HTR-8/SVneo (cell line): ENCODE measurements at places on chromosomes 11 and 22.
A peak's percentile ranks its signal among the peaks of the same experiment; 100 is the strongest.

- DNase-seq = no peak
These were observed 125.8 kb downstream of the RASSF10 start for GRCh38 chr11:13134886-13135285.

GRCh38 chr11:131824771-131825170 lies 454.4 kb downstream of the NTM start:
- DNase-seq = no peak

- no peak for DNase-seq
These were observed 102.2 kb downstream of the NAT10 start for GRCh38 chr11:34207487-34208180.

DNA sequence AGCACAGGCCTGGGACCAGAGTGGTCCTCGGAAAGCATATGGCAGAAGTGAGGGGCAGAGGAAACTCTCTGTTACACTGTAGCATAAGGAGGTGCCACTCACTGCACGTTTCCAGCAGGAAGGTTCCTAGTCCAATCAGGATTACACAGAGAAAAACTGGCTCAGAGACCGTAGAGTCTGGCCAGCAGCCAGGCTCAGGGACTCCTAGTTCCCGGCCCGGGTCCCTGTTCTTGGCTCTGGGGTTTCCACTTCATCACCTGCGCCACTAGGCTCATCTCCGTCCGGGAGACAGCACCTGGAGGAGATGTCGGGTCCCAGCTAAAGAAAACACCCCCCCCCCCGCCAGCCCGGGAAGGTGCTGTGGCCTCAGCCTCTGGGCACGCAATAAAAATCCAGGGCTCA lies 1.1 kb downstream of the TTLL12 start:
- peak; percentile 27 for DNase-seq

DNA sequence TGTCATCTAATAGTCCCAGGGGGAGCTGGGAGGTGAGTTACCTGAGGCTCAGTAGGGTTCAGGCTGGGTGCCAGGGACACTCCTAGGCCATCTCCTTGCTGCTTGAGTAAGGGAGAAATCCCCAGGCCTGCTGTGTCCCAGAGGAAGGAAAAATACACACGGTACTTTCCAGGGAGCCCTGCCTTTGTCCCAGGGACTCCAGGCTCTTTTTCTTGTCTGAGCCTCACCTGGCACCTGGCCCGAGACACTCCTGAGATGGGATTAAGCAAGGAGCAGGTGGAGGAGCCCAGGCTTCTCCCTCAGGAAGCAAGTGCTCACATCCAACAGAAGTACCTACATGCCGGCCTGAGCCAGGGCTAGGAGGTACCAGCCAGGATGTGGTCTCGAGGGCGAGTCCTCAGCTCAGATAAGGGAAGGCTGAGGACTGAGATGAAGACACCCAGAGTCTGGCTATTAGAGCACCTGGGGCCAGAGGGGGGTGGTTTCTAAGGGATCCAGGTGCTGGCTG lies 899 bp upstream of the KLHDC7B start:
- DNase-seq = no peak

GRCh38 chr11:77705195-77705875 lies 67.7 kb upstream of the CLNS1A start:
- peak; percentile 57 for DNase-seq

DNA sequence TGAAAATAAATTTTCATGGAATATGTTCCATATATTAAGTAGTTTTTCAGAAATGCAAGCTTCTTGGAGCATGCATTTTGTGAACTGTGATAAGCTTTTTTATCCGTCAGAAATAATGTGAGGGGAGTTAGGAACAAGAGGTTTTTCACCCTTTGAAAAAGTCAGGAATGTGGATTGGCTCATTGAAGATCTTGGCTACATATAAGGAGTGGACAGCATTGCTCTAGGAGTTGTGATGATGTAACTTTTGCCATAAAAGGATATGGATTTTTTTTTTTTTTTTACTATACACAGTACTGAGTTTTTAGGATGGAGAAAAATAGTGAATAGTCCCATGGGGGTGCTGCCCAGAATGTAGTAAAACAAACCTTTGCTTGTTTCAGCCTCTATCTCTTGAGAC lies 180.2 kb downstream of the NAV2 start:
- DNase-seq = no peak

DNA sequence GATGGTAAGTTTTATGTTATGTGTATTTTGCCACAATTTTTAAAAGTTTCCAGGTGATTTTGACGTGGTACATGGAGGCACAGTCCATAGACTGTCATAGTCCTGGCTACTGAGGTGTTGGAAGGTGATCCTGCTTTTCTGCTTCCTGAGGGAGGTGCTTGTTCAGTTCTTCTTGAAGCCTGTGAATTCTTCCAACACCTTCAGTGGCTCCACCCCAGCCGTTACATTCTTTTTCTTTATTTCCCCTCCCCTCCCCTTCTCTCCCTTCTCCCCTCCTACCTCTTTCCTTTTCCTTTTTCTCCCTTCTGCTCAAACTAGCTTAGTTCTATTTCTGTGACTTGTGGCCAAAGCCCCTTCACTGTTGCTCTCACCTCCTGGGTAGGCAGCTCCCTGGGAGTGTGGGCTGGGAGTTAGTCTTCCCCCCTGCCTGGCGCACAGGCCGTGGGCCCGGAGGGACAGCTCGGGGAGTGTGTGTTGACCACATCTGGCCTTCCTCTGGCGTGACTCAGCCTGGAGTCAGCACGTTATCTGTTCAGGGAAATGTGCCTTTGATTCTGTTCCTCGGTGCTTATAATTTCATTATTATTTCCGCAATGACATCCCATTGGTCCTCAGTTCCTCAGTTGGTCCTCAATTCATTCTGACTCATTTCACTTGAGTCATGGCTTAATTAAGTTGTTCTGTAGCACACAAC lies 566.2 kb downstream of the TBC1D22A start:
- peak; percentile 10 for DNase-seq

DNA sequence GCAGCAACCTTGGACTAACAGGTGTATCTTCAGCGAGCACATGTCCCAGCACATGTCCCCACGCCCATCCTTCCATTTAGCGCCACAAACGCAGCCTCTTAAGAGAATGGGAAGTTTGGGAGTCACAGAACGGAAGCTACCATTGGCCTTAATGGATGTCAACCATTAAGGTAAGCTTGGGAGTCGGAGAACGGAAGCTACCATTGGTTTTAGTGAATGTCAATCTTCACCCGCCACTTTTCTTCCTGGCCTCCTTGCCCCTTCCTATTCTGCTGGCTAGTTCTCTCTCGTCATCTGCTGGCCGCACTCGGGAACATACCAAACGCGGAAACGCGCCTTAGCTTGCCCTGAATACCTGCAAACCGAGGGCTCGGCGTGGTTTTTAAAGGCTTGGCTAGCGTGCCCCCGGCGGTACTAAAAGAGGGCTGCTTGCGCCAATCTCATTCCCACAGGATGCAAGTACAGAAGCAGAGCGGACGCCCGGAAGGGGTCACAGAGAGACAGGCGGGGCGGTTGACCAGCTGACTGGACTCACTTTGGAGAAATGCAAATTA lies 24.3 kb downstream of the GLYATL1 start:
- DNase-seq = no peak

DNA sequence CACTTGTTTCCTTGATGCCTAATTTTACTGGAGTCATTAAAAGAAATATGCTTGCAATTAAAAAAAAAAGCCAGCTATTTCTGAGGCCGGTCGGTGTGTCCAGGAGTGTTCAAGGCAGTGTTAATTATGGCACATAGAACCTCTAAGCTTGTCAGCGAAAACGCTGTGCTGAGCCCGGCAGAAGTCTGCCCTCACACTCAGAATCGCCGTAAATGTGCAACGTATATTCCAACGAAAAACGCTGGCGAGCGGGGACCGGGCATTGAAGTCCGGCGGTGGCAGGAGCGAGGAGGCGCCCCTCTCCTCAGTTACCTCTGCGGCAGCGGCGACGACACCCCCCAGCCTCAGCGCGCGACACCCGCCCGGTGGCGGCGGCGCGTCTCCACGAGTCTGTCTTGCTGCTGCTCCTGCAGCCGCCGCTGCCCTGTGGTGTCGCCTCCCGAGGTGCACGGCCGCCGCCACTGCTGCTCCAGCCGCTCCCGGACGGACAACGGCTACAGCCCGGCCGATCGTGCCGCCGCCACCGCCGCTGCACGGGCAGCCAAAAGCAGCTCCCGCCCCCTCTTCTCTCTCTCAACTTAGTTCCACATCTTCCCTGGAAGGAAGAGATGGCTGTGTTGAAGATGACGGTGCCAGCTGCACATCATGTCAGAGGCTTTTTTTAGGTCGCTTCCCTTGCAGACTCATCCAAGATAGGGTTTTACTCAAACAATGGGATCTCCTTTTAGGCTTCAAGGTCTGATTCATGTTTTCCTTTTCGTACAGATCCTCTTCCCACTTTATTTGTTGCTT lies 56.0 kb downstream of the JAM3 start:
- DNase-seq = no peak

GRCh38 chr22:24435861-24436371 lies 8.5 kb downstream of the ADORA2A start:
- no peak for DNase-seq

- DNase-seq = no peak
These were observed 46.7 kb upstream of the BID start for GRCh38 chr22:17820879-17821439.

GRCh38 chr11:94750319-94751217 lies 17.6 kb upstream of the AMOTL1 start:
- no peak for DNase-seq

DNA sequence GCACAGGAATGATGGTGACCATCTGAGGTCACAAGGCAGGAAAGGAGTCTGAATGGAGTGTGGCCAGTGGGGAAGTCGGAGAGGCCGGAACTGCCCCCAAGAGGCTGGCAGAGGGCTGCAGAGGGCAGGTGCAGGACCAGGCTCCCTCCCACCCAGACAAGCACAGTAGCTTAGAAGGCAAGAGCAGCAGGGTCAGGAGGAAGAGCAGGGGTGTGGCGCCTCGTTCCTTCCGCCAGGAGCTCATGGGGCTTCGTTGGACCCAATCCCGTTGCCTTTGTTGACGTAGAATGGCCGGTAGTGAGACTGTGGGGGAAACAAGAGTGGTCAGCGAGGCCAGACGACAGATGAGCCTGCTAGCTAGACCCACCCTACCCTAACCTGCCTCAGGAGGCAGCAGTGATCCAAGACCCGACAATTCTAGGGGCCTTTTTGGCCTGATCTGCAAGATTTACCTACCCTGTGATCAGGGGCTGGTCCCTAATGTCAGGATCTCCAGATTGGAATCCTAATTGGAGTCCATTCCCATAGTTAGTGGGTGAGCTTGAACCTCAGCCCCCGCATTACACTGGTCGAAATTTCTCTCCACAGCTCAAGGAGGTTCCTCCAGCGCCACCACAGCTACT lies 25.6 kb downstream of the TRIM29 start:
- no peak for DNase-seq

DNA sequence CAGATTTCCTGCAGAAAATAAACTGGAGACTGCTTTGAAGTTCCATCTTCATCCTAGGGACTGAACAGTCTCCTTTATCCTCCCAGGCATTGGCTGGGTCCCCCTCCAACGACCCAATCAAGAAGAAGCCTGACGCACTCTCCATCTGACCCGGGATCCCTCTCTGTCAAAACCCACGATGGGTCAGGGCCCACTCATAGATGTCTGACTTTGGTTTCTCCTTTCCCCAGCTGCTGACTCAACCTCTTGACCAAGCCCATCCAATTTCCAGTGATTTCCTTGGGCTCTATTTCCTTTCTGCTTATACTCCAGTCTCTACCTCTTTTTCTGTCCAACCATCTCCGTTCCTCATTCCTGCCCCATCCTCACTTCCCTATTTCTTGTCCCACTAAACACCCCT lies 189.7 kb downstream of the MIAT start:
- DNase-seq = no peak
